ENCODE measurements at places on chromosomes 2 and 18.

GRCh38 chr2:20660506-20661420, 6.2 kb upstream of the GDF7 start:
- DNase-seq: no peak

DNA sequence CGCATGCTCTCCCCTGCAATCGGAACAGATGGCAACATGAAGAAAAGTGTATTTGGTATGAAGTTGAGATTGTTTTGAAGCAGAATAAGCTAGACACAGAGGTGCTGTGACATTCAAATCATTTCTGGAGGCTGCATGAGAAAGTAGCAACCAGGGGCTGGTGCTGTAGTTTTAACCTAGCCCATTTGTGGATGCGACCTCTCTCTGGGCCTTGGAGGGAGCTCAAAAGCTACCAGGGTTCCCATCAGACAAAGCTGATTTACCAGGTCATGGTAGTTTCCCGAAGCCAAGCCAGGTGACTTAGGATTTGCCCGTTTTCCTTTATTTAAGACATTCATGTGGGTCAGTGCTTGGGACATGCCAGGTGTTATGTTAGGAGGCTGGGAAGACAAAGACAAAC, 77.5 kb downstream of the CIB4 start:
- DNase-seq: no peak

DNA sequence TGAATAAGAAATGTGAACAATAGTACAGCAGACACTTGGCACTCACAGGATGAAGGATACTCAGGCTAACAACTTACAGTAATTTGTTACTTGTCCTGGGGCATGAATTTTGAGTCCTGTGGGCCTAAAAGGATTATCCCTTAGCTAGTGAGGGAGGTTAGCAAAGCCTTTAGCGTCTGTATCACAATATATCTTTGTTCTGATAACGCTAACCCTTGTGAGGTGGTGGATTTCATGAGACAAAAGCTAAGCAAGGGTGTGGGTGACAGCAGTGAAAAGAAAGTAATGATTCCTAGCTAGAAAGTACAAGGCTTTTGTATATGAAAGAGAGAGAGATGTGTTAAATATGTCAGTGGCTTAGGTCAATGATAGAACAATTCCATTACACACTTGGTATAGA, 46.8 kb upstream of the TTC21B start:
- no peak for DNase-seq

GRCh38 chr2:38709567-38710194, 41.5 kb downstream of the SRSF7 start:
- no peak for DNase-seq

DNA sequence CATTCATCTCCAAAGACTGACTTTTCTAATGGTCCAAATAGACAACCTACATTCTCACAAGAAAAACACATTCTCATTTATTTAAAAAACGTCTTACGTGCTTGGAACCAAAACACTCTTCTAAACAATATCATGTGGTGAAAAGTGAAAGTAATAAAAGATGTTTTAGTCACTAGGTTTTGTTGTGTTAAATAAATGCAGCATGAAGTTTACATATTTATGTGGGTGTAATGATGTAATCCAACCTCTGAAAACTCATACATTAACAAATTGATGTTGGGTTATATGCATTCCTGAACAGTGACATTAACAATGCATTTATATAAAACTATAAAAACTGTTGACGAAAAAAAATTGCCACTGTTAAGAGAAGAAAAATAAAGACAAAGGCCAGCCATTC, 55.1 kb upstream of the ACVR2A start:
- no peak for DNase-seq

DNA sequence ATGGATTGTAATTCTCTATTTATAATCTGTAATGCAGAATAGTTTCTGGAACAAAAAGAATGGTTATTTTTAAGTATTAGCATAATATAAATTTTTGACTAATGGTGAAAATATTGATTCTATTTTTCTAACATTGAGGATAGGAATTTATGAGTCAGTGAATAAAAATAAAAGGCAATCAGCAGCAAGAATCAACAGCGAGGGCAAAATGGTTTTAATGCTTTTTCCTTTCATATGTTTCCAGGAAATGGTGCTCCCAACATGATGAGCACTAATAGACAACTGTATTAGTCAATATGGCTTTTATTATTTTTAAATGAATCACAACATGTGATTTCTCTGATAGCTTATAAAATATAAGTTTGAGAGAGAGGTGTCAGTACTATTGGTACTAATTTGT, 90.7 kb upstream of the TFPI start:
- DNase-seq: no peak

GRCh38 chr2:198073253-198073652, 268.9 kb downstream of the PLCL1 start:
- no peak for DNase-seq

DNA sequence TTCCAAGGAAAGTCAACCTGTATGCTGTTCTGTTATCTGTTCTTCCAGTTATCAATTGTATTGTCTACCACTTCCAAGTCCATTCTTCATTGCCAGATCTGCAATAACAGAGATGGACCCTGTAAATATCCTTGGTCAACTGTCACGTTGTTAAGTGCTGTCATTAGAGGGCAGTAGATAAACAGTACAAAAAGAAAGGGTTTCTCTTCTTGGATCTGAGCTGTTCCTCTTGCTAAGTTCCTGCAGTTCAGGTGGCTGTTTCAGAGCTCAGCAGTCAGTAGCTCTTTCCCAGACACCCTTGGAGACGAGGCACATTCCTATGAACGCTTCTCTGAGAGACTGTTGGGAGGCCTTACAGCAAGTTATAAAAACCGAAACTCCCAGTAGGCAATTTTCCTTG, 957.1 kb upstream of the CHAC2 start:
- DNase-seq: no peak

- no peak for DNase-seq
These were observed 343.8 kb downstream of the PID1 start for GRCh38 chr2:228927028-228928010.

DNA sequence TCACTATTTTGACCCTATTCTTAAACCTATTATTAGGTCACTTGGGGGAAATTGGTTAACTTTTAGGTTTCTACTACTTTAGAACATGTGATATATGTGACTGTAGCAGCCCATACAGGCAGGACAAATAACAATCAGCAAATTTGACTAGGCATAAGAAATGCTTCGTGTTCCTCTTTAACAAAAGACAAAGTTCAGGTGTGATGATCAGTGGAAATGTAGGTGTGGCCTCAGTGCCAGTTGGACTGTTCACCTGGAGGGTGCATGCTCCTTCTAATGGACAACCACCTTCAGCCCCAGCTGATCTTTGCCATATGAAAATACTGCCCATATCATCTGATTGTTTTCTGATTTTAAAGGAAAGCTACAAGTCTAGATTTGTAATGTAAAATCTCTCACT, 6.4 kb downstream of the PDK1 start:
- no peak for DNase-seq

DNA sequence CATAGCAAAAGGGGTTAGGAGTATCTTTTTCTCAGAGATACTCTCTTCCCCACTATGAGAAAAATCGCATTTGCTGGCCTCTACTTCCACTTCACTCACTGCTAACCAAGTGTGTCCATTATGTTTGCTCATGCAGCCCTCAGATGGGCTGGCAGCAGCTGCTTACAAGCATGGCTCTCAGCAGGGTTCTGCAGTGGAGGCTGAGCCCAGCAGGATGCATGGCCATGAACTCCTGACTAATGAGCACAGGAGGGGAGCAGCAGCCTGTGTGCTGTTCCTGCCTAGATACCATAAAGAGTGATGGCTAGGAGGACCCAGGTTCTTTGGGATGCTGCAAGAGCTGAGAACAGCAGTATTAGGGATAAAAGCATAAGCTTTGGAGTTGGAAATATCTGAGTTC, 316.9 kb upstream of the THSD7B start:
- no peak for DNase-seq

DNA sequence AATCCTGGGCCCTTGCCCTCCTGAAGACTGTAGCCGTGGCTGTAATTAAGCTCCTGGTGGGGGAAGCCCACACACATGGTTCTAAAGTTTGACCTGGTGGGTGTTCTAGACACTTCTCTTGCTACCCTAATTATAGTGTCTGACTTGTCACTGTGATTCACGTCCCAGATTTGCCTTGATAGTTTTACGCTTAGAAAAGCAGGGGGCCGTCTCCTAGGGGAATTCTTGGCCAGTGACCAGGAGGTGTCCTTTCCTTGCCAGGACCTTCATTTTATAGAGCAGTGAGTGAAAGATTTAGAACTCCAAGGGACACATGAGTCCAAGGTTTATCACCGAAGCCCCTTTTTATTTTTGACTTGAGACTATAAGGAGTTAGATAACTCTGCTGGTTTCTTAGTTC, 9.0 kb downstream of the TMEM214 start:
- no peak for DNase-seq

DNA sequence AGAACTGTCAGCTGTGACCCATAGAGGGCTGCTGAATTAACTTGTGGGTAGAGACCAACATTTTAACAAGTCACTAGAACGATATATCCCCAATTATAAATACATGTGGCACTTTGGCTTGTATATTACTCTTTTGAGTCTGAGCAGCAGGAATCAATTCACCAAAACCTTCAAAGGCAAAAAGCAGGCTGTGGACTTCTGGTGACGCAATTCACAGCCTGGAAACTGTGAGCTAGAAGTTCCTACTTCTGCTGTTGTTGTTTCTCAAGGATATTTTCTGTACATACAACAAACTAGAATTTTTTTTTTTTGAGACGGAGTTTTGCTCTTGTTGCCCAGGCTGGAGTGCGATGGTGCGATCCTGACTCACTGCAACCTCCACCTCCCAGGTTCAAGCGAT, 37.3 kb downstream of the PTCD3 start:
- no peak for DNase-seq

GRCh38 chr2:122255924-122256323, 500.5 kb downstream of the TSN start:
- DNase-seq: no peak

GRCh38 chr2:62661263-62661635, 44.3 kb upstream of the EHBP1 start:
- no peak for DNase-seq

GRCh38 chr2:230408244-230408842, 7.7 kb upstream of the SP100 start:
- DNase-seq: no peak

DNA sequence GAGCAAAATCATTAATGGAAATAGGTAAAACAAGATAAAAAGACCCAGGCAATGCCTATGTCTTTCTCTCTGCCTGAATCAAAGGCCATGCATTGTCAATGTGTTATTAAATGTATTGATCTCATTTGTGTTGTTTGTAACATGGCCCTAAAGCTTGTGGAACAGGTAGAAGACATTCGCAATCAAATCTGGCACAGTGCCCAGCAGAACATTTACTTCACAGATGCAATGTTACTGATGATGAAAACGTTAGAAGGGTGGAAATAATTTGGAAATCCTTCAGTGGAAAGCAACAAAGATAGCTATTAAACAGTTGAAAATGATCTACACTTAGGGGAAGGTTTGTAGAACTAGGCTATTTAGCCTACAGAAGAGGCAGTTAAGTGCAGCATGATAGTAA, 368.2 kb downstream of the EPHA4 start:
- DNase-seq: no peak

GRCh38 chr2:9574331-9574730, 18.7 kb upstream of the ADAM17 start:
- DNase-seq: no peak

DNA sequence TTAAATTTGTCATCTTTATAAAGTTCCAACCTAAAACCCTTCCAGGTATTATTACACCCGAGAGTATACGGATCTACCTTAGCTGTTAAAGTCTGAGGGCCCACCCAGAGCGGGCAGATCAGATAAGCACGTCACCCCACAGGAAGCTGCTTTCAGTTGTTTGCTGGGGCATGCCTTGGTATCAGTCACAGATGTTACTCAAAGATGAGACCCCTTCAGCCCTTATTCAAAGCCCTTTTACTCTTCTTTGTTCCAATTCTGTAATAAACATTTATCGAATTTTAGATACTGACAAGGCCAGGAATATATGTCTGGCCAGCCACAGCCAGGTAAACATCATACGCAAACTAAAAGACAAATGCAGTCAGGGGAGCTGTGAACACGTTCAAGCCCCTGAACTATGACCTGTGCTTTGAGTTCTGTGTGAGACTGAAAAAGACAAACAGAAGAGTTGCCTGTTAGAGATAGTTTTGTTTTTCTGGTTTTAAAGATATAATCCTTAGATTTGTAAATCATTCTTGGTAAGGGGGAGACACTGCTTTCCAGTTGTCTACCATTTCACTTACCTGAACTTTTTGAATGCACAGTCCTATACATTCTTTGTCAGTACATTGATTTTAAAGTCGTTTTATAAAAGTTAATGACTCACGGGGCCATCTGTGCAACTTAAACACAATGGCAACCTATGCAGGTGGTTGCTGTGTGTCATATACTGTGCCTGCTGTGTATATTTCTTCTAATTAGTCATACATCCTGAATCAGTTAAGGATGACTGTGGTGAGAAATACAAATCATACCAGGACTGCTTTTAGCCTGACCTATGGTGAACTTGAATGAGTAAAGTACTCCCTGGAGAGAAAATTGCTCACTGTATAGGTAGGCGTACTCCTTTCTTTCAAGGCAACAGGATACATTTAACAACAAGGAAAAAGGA, 100.5 kb upstream of the ITPRID2 start:
- DNase-seq: peak; percentile 9

DNA sequence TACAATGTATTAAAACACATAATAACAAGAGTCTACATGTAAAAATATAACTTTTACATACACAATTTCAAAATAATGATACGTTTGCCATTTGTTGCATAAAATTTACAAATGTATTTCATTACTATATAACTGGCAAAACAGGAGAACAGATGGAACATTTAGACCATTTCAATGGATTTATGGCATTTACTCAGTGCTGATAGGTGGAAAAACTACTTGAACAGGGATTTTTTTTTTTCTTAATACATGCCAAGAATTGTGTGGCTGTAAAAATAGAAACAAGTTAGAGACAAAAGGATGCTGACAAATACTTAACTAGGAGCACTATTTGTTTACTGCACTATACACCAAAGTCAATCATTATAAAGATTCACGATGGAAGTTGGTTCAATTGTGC, 266.8 kb upstream of the CCDC68 start:
- no peak for DNase-seq

- DNase-seq: peak; percentile 81
These were observed 513 bp downstream of the TRIP12 start for GRCh38 chr2:229921101-229921891.

- DNase-seq: no peak
These were observed 70.7 kb downstream of the EMX1 start for GRCh38 chr2:72988041-72988440.

GRCh38 chr18:23992089-23992940, 22.2 kb upstream of the TTC39C start:
- no peak for DNase-seq

- DNase-seq: no peak
These were observed 49.6 kb downstream of the SERTAD2 start for GRCh38 chr2:64604155-64604554.

- DNase-seq: no peak
These were observed 144.7 kb downstream of the CAPN13 start for GRCh38 chr2:30662268-30663131.

- DNase-seq: peak; percentile 13
These were observed 32.8 kb downstream of the AOX1 start for GRCh38 chr2:200618590-200619021.

GRCh38 chr2:190831941-190832340, 48.7 kb upstream of the GLS start:
- DNase-seq: no peak
